ENCODE measurements at places on chromosomes 3 and 15.

DNA sequence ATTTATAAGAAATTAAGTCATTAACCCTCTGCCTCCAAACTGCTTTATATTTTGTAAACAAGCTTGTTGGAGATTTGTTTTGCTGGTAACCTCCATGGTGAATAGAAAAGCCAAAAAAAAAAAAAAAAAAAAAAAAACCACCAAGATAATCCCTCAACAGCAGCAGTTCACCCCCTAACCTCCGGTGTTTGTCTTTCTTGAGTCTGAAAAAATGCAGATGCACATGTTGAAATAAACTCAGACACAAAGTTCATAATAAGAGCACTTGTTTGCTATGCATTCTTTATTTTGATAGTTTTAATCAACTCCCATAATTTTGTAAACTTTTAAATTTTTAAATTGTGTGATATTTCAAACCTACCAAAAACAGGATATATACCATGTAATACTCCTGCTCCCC lies 1.8 kb upstream of the PLCH1 start:
- DNase-seq, result no peak

DNA sequence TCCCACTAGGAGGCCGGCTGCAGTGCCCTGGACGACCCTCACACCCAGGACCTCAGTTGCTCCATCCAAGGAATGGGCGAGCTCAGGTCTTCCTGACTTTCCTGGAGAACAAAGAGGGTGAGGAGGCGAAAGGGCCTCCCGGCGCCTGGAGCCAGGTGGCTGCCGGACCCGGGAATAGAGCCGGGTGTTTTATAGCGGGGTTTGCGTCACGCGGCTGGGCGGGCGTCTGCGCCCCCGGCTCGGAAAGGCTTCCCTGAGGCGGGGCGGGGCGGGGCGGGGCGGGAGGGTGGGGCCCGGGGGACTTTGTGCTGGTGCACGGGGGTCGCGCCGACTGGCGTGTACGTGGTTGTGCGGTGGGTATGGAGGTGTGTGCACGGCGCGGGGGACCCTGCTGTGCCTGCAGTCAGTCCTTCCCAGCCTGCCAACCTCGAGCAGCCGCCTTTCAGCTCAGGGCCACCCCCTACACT lies 4.6 kb upstream of the PRKCD start:
- DNase-seq, result no peak

DNA sequence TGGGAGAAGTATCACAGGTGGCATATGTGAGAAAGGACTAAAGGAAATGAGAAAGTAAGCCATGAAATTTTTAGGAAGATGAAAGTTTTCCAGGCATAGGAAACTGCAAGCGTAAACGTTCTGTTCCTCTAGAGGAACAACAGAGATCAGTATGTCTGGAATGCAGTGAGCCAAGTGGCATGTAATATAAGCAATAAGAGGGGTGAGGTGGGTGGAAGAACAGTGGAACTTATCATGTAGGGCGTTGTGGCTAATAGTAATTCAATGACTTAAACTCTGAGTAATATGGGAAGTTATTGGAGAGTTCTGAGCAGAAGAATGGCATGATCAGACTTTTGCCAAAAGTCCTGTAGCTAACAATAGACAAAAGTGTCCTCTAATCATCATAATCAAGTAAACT lies 902.9 kb downstream of the EPHA3 start:
- no peak for DNase-seq

- no peak for DNase-seq
Observed at GRCh38 chr3:114081037-114081436, 24.5 kb downstream of the QTRT2 start.

DNA sequence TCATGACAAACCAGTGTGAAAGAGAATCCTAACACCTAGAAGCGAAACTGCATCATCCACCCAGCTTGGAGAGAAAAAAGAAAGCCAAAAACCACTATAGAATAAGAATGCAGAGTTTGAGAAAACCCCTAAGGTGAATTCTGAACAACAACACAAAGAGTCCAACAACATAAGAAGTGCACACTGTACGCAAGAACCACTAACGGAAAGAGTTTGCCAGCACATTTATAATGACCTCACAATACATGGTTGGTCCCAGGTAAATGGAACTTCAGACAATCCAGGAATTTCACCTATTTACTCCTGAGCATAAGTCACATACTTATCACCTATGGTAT lies 128.3 kb upstream of the BHLHE40 start:
- no peak for DNase-seq

- no peak for DNase-seq
Observed at GRCh38 chr15:55515491-55515890, 7.5 kb upstream of the DNAAF4 start.

DNA sequence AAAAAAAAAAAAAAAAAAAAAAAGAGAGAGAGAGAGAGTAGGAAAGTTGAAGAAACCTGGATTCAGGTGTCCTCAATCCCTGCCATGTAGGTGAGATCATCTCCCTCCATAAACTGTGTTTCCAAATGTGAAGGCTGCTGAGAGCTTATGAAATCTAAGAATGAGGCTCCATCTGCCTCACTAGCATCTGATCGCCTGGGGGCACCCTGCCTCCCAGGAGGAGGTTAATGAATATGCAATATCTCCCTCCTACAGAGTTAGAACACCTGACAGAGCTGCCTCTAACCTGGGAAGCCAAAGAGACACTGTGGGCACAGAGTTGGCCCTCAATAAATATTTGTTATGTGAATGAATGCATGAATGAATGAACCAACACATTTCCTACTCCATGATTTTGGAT lies 23.8 kb upstream of the ZNF148 start:
- no peak for DNase-seq
